ENCODE measurements at places on chromosomes 16 and 17.
A peak's percentile ranks its signal among the peaks of the same experiment; 100 is the strongest.

- no peak for DNase-seq
Observed at GRCh38 chr17:57370037-57370581, 113.8 kb downstream of the MSI2 start.

GRCh38 chr17:7811251-7811650 lies 22.8 kb upstream of the KDM6B start:
- no peak for DNase-seq

GRCh38 chr17:67506966-67507365 lies 129.9 kb downstream of the PITPNC1 start:
- no peak for DNase-seq

GRCh38 chr17:998111-998510 lies 1.2 kb downstream of the TIMM22 start:
- DNase-seq = no peak

GRCh38 chr16:19437280-19437679 lies 19.6 kb downstream of the TMC5 start:
- no peak for DNase-seq

DNA sequence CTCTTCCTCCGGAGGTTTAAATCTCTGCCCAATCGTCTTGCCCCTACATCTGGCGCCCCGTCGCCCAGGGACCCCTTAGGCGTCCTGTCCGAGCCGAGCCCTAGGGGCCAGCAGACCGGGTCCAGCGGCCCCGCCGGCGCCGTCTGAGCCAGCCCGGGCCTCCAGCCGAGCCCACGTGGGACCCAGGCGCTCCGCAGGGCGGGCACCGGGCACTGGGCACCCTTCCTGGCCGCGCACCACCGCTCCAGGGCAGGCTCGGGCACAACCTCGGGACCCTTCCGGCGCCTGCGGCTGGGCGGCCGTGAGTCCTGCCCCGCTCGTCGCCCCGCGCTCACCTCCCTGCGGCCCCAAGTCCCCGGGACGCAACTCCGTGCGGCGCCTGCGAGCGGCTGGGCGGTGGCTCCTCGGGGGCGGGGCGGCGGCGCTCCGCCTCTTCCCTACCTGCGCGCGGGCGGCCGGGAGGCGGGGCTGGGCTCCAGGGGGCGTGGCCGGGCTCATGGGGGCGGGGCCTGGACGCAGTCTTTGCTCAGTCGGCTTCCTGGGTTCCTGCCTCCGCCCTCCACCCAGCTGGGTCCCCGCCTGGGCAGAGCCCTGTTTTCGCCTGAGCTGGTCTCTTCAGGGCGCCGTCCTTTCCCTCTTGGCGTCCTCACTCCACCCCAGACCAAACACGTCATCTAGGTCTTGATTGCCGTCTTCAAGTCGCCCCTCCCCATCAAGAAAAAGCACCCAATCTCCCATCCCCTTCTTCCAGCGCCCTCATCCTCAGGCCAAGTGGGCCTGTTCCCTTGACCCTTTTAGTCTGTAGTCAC lies at the start of gene RHBDF2:
Gene RHBDF2, minus strand, starts transcription at position 406 of the 809 bp plus-strand sequence. CDS start 19,899 bp downstream, outside the sequence.
- DNase-seq = peak; percentile 95

GRCh38 chr16:48358419-48358818 lies 26.8 kb downstream of the SIAH1 start:
- DNase-seq = no peak

DNA sequence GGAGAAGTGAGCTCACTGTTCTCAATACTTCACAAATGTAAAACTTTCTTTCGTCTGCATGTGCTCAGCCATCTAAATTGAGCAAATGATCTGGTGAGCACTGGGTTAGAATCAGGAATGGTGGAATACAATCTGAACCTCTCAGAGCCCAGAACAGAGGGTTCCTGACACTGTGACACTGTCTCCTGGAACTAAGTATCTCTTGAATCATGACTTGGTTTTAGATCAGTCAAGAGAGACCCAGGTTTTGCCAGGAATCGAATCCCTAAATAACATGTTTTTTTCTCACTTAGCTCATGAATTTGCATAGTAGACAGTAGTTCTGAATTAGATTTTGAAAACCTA lies 49.3 kb downstream of the SF3B3 start:
- DNase-seq = no peak

- DNase-seq = no peak
Observed at GRCh38 chr17:82090549-82091263, 7.3 kb downstream of the FASN start.

DNA sequence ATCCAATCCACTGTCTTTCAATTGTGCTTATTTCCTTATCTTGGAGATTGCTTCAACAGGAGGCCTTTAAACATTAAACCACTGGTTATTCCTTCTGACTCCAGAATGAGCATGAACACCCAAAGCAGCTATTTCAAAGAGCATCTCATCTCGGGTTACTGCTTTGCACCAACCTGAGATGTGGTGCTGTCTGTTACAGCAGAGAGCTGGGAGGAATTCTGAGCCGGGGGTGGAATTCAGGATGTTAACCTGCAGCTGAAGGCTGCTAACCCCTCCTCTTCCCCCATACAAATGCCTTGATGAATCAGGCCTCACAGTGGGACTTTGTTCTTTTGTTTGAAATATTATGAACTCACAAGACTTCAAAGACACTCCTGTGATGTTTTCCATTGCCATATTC lies 113.1 kb downstream of the SHISA9 start:
- DNase-seq = no peak

- no peak for DNase-seq
Observed at GRCh38 chr16:87185308-87185707, 131.9 kb downstream of the C16orf95 start.

- DNase-seq = peak; percentile 49
Observed at GRCh38 chr17:74325743-74326379, at the start of gene KIF19. Gene KIF19, plus strand, starts transcription at chr17:74326226. Its CDS starts 124 bp downstream, at chr17:74326350.

- DNase-seq = no peak
Observed at GRCh38 chr17:64007838-64008282, 9.7 kb downstream of the PRR29 start.

All from CD4-positive, alpha-beta T cell treated with Interleukin-6 at 100 ng/mL for 8 hours (primary cell).